ENCODE measurements at places on chromosomes 7 and 10. TPM values are rescaled to one million over a fixed set of nuclear protein-coding genes. Genes with fewer than 3 reads are reported as not detected.

Gene A1CF
- total RNA-seq: not detected

Gene HSPA12A
- 13.2 TPM for total RNA-seq

Gene STAG3
- total RNA-seq: 1.6 TPM

Gene SEC31B
- 2.2 TPM for total RNA-seq

Gene STEAP1B
- total RNA-seq: 22.8 TPM

Gene AZGP1
- not detected for total RNA-seq

Gene ACSM6
- total RNA-seq: not detected

Gene CRTAC1
- not detected for total RNA-seq

Gene VSTM4
- 4.1 TPM for total RNA-seq

Gene MOGAT3
- not detected for total RNA-seq

Gene IFIT1B
- total RNA-seq: not detected

Gene NCF1
- total RNA-seq: not detected

Gene PWWP2B
- 10.3 TPM for total RNA-seq

Gene EXOC6
- 1.5 TPM for total RNA-seq

Gene OR6B1
- not detected for total RNA-seq

Gene GHRHR
- not detected for total RNA-seq

Gene SPDYE18
- not detected for total RNA-seq

Gene ATOH7
- under 0.01 TPM for total RNA-seq

Gene ENTPD1
- not detected for total RNA-seq

Gene ZNF425
- total RNA-seq: 2.2 TPM

Gene TBX20
- not detected for total RNA-seq

Gene CPA5
- not detected for total RNA-seq

Gene COL13A1
- 4.3 TPM for total RNA-seq

Gene TAS2R5
- 0.59 TPM for total RNA-seq

Gene DENND10
- 36.0 TPM for total RNA-seq

Gene BAZ1B
- 49.2 TPM for total RNA-seq

Gene GRID1
- not detected for total RNA-seq

Gene FEZF1
- total RNA-seq: not detected

Gene HOXA4
- total RNA-seq: 1.4 TPM

Gene GLCCI1
- total RNA-seq: 3.1 TPM

Gene CYP26C1
- total RNA-seq: under 0.01 TPM

Gene SCART1
- total RNA-seq: 1.6 TPM

Gene OPN1SW
- not detected for total RNA-seq

Gene GGCT
- 24.6 TPM for total RNA-seq

Gene ANKRD61
- total RNA-seq: not detected

Gene TEX36
- not detected for total RNA-seq

Gene MMP21
- total RNA-seq: not detected

Gene PRF1
- total RNA-seq: not detected

Gene HECW1
- 3.9 TPM for total RNA-seq

Gene TAS2R4
- 1.5 TPM for total RNA-seq
